ENCODE measurements at places on chromosomes 12 and 14.
A peak's percentile ranks its signal among the peaks of the same experiment; 100 is the strongest.

- no peak for DNase-seq
Observed at GRCh38 chr12:132159555-132160003, 15.3 kb downstream of the NOC4L start.

GRCh38 chr14:105006831-105007592, 13.9 kb downstream of the CDCA4 start:
- DNase-seq, result no peak

- no peak for DNase-seq
Observed at GRCh38 chr12:131140697-131141096, 187.0 kb downstream of the ADGRD1 start.

- no peak for DNase-seq
Observed at GRCh38 chr12:9381619-9382018, 173.4 kb upstream of the PZP start.

DNA sequence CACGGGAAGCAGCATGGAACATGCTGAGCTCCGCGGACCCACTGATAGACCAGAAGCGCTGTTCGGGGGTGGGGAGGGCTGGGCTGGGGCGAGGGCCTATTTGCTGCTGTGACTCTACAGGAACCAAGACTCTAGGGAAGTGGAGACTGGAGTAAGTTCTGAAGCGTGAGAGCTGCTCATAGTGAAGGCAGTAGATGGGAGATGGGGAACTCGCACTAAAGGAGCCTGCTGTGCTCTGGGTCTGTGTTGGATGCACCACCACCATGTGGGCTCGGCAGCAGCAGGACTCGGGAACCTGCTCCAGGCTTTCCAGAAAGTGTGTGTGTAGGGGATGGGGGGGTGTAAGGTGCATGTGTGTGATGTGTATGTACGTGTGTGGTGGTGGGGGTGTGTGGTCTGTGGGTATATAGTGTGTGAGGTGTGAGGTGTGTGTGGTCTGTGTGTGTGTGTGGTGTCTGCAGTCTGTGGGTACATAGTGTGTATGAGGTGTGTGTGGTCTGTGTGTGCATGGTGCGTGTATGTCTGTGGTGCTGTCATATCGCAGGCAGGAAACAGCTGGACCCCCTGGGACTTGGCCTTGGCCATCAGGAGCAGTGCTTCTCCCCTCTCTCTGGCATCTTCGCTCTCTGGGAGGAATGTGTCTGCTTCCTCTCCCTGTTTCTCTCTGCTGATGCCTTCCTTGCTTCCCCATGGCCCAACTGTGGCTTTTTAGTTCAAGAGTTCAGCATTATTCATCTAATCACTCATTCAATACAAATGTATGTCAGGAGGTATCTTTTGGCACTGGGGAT, 378.9 kb downstream of the FUT8 start:
- no peak for DNase-seq

DNA sequence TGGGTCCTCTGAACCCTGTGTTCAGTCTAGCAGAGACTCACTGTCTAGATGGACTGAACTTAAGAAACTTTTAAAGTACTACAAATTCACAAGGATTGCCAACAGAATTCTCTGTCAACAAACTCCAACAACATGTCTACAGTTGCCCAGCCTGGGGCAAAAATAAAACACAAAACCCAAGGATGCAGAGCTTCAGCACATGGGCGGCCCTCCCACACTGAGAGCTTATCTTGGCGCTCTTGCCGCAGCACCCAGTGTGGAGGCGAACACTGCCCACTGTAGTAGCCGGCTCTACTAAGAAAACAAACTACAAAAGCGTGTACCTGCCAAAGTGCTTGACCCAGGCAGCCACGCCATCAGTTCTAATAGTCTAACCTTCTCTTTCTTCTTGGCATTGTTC, 66.7 kb downstream of the PTPN21 start:
- DNase-seq, result no peak

DNA sequence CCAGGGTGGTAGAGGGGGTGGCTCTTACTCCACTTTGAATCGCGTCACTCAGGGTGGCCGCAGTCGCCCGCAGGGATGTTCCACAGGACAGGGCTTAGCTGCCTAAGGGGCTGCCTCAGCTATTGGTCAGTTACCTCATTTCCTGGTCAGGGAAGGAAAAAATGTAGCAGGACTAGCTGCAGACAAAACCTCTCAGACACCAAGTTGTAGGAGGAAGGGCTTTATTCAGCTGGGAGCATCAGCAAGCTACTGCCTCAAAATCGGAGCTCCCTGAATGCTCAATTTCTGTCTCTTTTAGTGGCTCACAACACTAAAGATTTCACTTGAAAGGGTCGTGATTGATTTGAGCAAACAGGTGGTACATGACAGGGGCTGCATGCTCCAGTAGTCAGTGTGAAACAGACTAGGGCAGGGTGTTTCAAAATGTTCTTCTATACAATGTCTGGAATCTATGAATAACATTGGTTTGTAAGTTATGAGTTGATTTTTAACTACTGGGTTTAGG, 6.4 kb upstream of the CLEC6A start:
- DNase-seq, result no peak

DNA sequence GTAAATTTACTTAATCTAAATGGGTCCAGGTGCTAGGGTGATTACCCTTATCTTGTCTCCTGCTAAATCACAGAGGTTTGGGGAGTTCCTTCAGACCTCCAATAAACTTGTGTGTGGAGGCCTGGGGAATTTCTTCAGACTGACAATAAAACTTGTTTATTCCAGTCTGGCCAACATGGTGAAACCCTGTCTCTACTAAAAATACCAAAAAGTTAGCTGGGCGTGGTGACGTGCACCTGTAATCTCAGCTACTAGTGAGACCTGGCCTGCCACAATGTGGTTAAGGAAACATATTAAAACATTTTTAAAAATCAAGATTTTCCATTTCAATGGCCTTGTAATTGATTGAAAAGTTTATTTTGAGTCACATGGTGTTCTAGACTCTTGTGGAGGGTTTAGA, 126.9 kb upstream of the FGD4 start:
- no peak for DNase-seq

DNA sequence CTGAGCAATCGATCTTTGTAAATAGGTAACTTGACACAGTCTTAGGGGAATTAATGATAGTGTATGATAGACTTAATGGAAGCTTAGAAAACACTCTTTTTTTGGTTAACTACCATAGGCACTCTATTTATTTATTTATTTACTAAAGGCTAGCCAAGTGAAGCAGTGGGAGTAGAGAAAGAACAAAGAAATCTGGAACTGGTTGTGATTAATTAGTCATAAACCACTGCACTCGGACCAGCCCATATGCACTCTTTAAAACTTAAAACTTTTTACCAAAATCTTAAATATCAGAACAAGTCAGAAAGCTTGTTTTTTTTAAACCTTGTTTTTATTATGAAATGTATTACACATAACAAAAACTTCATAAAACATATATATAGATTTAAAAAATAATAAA, 49.5 kb upstream of the SRP54 start:
- DNase-seq, result no peak

DNA sequence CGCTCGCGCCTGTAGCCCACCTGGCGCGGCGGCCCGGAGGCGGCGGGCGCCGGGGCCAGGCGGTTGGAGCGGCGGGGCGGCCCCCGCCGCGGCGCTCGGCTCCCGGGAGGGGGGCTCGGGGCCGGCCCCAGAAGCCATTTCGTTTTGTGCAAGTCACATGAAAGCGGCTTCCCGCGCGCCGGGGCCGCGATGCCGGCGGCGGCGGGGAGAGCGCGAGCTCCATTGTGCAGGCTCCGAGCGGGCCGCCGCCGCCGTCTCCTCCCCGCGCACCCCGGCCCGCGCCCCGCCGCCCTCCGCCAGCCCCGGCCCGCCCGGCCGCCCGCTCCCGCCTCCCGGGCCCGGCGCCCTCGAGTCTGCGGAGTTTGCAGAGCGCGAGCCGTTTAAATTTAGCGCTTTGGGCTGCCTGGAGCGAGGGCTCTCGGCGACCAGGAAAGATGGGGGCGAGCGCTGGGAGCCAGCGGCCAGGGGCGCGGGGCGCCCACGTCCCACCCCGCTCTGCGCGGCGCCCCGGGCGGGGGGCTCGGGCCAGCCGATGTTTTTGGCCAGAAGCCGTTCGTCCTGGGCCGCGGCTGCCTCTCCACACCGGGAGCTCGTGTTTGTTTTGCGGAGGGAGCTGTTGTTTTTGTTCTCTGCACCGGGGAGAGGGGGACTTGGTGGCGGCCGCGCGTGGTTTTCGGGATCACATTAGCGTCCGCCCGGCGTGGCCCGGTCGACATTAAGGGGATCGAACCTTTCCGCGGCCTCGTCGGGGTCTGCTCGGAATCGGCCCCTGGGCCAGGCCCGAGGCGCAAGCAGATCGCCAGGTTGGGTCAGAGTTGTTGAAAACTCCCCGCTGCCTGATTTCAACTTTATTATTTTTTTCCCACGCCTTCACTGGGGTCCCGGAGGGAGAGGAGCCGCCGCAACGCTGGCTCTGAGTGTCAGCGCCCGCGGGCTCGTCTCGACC, 982 bp downstream of the BCL7A start:
- peak; percentile 39 for DNase-seq

DNA sequence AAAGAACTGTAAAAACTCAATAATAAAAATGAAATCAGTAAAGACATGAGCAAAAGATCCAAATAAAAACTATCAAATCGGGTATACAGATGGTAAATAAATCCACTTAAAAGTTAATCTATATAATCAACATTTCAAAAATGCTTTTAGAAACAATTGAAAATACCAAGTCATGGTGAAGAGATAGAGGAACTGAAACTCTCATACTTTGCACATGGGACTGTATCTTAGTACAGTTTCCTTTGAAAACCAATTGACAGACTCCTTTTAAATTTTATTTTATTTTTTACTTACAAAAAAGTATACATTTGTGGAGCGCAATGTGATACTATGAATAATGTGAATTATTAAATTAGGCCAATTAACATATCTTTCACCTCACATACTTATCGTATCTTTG, 98.6 kb upstream of the FAR2 start:
- no peak for DNase-seq

- DNase-seq, result no peak
Observed at GRCh38 chr14:32940066-32940651, 1.5 kb downstream of the NPAS3 start.

DNA sequence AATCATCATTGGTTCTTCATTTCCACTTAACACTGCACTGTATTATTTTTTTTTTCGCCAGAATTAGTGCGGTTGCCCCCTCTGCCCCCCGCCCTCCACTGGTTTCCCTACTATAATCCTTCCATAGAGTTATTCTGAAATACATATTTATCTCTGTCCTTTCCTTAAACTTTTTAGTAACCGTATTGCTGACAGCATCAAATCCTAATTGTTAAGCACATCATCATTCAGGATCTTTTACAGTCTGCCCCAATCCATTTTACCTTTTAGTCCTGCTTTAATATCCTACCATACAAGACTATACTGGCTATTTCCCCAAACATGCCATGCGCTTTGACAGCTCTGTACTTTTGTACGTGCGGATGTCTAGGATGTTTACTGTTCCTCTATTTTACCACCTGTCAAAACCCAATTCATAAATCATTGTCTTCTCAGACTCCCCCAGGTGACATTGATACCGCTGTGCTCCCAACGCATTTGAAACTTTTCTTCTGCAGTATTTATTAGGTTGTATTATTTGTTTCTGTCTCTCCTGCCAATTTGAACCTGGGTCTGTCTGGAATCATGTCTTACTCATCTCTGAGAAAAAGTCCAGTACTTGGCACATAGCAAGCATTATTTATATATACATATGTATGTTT, 1.0 kb downstream of the FGFR1OP2 start:
- DNase-seq, result no peak

DNA sequence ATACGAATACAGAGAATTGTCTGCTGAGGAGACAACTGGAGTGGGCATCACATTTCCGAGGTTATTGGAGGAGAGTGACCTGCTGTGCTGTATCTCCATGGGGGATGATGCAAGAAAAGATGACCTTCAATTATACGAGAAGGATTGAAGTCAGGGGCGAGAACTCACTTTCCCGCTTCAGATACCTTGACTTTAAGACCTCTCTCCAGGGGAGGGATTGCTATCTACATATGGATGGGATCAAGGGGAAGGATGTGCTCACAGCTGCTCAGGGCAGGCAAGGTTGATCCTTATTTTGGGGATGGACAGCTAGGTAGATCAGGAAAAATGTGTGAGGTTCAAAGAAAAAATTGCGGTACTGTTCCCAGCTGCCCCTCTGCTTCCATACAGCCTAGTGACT, 24.4 kb downstream of the NEUROD4 start:
- DNase-seq, result no peak

DNA sequence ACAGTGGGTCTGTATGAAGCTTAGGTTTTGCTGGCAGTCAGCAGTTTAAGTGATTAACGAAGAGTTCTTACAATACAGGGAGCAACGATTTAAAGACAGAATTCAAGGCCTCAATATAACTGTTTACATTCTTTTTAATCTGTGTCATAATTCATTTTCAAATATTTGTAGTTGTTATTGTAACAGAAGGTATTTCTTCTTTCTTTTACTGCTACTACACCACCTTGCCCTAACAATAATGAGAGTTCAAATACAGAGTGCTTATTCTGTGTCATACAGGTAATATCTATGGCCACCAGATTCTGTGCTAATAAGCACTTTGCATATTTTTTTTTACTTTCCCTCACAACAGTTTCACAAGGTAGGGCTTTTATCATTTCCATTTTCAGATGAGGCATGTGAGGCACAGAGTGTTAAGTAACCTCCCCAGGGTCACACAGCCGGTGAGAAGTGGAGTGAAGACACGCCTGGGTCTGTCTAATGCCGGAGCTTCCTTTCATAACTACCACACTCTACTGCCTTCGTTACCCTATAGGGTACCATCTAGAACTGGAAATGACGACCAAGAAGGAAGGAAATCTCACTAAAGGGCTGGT, 81.9 kb downstream of the PELI2 start:
- no peak for DNase-seq

DNA sequence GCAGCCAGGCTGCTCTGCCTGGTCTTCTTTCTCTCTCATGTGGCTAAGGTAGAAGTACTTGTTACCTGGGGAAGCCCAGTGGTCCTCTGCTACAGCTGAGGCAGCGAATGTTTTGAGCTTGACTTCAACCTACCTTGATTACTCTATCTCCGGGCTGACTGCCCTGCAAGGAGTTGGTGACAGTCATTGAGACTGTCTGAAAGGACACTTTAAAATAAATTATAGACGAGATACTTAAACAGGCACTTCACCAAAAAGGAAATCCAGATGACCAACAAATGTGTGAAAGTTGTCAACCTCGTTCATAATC, 474 bp upstream of the CIT start:
- no peak for DNase-seq

GRCh38 chr14:99333841-99334635, 62.0 kb upstream of the BCL11B start:
- DNase-seq, result no peak

- no peak for DNase-seq
Observed at GRCh38 chr12:25424211-25424731, 128.8 kb downstream of the LMNTD1 start.

- no peak for DNase-seq
Observed at GRCh38 chr12:116337312-116337711, 59.8 kb upstream of the MED13L start.

GRCh38 chr14:72675126-72675525, 218.8 kb downstream of the DPF3 start:
- no peak for DNase-seq

- DNase-seq, result no peak
Observed at GRCh38 chr12:56769868-56770267, 6.7 kb downstream of the HSD17B6 start.

DNA sequence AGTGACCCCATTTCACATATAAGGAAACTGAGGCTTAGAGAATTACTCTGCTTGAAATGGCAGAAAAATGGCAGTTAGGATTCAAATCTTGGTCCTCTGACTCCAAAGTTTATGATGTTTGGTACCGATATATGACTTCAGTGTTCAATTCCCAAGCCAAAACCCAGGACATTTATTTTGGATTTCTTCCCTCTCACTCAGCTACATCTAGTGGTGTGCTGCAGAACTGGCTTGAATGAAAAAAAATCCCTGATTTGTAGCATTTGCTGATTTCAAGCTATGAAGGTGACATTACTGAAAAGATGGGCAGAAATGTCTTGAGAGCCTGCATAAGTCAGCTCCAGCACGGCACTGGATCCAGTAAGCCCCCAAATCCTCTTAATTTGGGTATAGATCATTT, 106.4 kb downstream of the EFCAB11 start:
- no peak for DNase-seq

Data from stimulated activated CD4-positive, alpha-beta T cell treated with anti-CD3 and anti-CD28 coated beads, Interleukin-2, amount 100 ng/mL, for 48 hours (primary cell).